Stimulated activated CD8-positive, alpha-beta memory T cell treated with anti-CD3 and anti-CD28 coated beads, Interleukin-4, amount 100 ng/mL, for 1 hour (primary cell): ENCODE measurements at places on chromosomes 3 and 15.

DNA sequence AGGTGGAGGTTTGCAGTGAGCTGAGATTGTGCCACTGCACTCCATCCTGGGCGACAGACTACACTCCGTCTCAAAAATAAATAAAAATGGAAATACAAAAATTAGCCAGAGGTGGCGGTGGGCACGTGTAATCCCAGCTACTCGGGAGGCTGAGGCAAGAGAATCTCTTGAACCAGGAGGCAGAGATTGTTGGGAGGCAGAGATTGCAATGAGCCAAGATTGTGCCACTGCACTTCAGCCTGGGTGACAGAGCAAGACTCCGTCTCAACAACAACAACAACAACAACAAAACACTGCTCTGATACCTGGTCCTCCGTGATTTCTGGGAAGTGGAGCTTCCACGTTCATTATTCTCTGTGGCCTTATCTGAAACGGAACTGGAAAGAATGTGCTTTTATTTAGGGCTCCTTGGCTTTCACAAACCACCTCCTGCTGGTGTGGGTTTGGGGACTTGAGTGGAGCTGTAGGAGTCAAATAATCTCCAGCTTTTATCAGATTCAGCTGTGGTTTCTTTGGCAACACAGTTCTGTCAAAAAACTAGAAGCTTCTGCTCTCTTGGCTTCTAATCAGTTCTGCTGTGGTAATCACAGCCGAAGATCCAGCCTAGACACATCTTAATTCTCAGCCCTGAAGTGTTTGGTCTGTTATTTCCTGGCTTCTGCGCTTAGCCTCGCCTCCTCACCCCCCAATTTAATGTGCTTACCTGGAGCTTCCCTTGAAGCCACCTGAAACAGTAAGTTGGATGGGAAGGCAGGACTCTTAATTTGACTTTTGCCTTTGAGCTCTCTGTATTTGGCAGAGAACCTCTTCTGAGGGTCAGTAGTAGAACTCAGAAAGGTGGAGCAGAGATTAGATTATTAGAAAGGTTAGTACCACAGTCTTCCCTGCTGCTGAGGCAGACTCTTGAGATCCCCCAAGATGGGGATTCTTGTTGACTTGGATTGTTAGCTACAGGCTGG lies 21.4 kb downstream of the IRAK2 start:
- no peak for DNase-seq

GRCh38 chr3:119604878-119605277 lies 7.2 kb downstream of the PLA1A start:
- DNase-seq, result no peak

- DNase-seq, result no peak
Observed at GRCh38 chr3:184636741-184637316, 75.0 kb downstream of the MAGEF1 start.

GRCh38 chr3:80018375-80018774 lies 250.6 kb upstream of the ROBO1 start:
- DNase-seq, result no peak

GRCh38 chr3:38207254-38208003 lies 42.1 kb downstream of the OXSR1 start:
- no peak for DNase-seq

DNA sequence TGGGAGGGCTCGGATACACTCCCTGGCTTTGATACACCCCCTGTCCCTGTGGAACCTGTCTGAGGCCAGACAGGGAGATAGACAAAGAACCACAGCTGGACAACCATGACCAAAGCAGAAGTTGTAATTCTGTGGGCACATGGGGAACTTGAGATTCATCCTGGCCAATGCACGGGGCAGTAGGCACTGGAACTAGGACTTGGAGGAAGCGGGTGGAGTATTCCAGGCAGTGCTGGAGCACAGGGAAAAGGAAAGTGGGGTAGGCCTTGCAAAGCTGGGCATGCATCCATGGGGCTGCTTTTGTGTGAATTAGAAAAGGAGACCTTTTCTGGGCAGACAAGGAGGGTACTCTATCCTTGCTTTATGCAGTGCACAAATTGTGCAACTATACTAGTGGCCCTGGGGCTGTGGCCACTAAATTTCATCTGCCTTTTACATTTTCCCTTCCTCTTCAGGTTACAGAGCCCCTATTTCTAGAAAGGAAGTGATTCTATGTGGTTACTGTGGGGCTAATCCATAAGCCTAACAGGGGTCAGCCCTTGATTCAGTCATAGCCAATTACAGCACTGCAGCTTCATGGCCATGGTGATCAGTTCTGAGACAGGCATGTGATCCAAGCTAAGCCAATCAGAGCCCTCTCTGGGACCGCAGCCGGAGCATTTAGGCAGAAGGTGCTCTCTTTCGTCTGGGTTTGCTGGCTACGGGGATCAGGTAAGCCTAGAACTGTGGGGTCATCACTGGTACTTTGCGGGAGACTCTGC lies 21.0 kb downstream of the CRABP1 start:
- DNase-seq, result no peak

GRCh38 chr3:143389388-143389787 lies 269.8 kb downstream of the CHST2 start:
- no peak for DNase-seq

- DNase-seq, result no peak
Observed at GRCh38 chr3:50493086-50493485, 10.3 kb downstream of the CACNA2D2 start.

GRCh38 chr3:123758081-123758564 lies 126.0 kb downstream of the MYLK start:
- no peak for DNase-seq

DNA sequence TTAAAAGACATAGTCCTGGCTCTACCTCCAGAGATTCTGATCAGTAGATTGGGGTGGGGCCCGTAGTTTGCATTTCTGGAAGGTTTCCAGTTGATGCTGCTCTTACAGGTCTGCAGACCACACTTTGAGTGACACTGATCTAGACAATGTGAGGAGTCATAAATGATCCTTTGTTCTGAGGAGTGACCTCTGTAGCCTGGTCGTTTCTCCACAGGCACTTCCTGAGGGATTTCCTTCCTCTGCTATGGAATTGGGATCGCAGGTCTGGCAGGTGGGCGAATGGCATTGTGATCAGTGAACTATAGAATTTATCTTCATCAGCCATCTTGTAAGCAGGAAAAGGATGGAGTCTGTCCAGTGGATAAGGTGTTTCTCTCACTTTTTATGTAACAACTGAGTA lies 5.5 kb downstream of the GFM1 start:
- no peak for DNase-seq

DNA sequence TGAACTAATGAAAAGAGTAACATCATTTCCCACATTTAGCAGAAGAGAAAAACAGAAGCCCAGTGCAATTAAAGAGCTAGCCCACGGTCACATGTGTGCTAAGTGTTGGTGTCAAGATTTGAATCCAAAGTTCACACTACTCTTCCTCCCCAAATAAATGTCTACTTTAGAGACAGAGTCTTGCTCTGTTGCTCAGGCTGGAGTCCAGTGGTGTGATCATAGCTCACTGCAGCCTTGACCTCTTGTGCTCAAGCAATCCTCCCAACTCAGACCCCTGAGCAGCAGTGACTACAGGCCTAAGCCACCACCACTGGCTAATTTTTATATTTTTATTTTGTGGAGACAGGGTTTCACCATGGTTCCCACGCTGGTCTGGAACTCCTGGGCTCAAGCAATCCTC lies 4.8 kb downstream of the OSBPL10 start:
- no peak for DNase-seq
